ENCODE measurements at places on chromosomes 2 and 18. TPM values are rescaled to one million over a fixed set of nuclear protein-coding genes. Genes with fewer than 3 reads are reported as not detected.

DNA sequence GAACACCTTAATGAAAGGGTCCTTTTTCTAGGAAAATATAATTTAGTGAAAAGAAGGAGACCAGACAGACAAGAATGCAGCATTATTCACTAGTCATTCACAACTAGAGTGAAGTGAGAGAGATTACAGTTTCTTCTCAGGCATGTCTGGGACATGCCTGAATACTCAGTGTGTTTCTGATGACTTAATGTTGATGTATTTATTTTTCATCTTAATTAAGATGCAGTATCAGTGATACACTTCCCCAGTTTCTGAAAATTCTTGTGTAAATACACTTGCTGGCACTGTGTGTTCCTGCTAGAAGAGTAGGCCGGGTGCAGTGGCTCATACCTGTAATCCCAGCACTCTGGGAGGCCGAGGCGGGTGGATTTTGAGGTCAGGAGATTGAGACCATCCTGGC lies 143.6 kb downstream of the MYO3B start:
- H3K4me1 ChIP-seq = no peaks in the 10 kb centered on the region
- H3K4me3 ChIP-seq = no peak overlapping the region
- no peak for DNase-seq
- no peak overlapping the region for H3K27ac ChIP-seq
- H3K36me3 ChIP-seq = no peaks in the 10 kb centered on the region

- peak overlapping the region; percentile 61 for H3K27ac ChIP-seq
- H3K27me3 ChIP-seq = no peaks in the 10 kb centered on the region
- no peaks in the 10 kb centered on the region for H3K36me3 ChIP-seq
- no peak overlapping the region for H3K4me3 ChIP-seq
Observed at GRCh38 chr2:113240150-113240914, 38.4 kb downstream of the PAX8 start.

GRCh38 chr2:47072728-47073191 lies 82.3 kb downstream of the STPG4 start:
- H3K4me3 ChIP-seq = no peak overlapping the region
- no peaks in the 10 kb centered on the region for H3K27me3 ChIP-seq
- peaks cover 10% of the 10 kb centered on the region for H3K4me1 ChIP-seq
- peak overlapping the region; percentile 79 for H3K27ac ChIP-seq
- no peaks in the 10 kb centered on the region for H3K36me3 ChIP-seq
- DNase-seq = peak; percentile 49

GRCh38 chr18:12458771-12459170 lies 51.0 kb downstream of the PRELID3A start:
- no peaks in the 10 kb centered on the region for H3K27me3 ChIP-seq
- peaks cover 21% of the 10 kb centered on the region for H3K36me3 ChIP-seq
- H3K27ac ChIP-seq = no peak overlapping the region
- DNase-seq = no peak
- H3K4me3 ChIP-seq = no peak overlapping the region

DNA sequence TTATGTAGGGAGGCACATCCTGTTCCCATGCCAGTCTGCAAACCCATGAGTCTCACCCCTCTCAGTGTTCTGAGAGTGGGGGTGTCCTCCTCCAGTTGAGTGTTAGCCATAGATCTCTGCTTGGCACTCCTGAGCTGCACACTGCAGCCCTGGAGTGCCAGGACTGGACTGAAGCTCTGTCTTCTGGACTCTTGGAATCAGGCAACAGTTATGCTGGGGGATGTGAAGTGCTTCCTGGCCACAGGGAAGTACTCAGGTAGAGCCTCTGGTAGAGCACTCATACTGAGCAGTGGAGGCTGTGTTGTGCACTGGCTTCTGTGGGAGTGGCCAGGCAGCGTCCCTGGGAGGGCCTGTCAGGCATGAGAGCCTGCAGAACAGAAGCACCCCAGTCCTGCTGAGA lies 43.0 kb downstream of the SERPINB7 start:
- H3K36me3 ChIP-seq = no peaks in the 10 kb centered on the region
- H3K4me1 ChIP-seq = no peaks in the 10 kb centered on the region
- H3K4me3 ChIP-seq = no peak overlapping the region
- peak overlapping the region; percentile 34 for H3K27ac ChIP-seq

GRCh38 chr2:68971591-68972231 lies 2.7 kb upstream of the GKN1 start:
- H3K27me3 ChIP-seq = no peaks in the 10 kb centered on the region
- H3K27ac ChIP-seq = no peak overlapping the region
- no peak for DNase-seq
- no peaks in the 10 kb centered on the region for H3K36me3 ChIP-seq
- H3K4me1 ChIP-seq = no peaks in the 10 kb centered on the region

DNA sequence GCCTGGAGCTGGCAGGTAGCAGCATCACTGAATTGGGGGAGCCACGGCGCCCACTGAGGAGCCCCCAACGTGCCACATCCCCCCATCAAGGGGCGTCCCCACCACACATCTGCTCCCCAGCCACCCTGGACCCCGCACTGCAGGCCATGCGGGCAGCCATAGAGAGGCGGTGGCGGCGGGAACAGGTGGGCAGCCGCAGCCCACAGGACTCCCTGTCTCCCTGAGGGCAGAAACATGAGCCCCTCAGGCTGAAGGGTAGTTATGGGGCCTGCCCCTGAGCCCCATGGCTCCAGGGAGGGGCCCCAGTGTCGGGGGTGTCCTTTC lies 26.6 kb downstream of the CROCC2 start:
- no peak for DNase-seq
- H3K27me3 ChIP-seq = no peaks in the 10 kb centered on the region
- H3K27ac ChIP-seq = no peak overlapping the region
- H3K36me3 ChIP-seq = no peaks in the 10 kb centered on the region

DNA sequence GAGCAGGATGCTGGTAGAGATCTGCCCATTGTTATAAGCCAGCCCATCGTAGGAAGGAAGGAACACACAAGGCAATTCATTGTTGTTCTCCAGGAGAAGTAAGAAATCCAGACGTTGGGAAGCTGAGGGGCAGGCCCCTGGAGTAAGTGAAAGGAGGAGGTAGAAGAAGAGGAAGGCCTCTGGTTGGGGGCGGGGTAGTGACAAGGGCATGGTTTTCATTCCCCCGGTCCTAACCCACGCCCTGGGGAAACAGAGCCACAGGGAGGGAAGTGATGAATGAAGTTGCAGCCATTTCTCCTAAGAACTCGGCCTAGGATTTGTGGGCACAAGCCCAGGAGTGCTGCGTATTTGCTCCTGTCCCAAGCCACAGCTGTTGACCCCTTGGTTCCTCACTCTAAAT lies 18.0 kb downstream of the LBH start:
- H3K36me3 ChIP-seq = peaks cover 17% of the 10 kb centered on the region
- no peaks in the 10 kb centered on the region for H3K27me3 ChIP-seq
- peaks cover 29% of the 10 kb centered on the region for H3K4me1 ChIP-seq
- H3K4me3 ChIP-seq = no peak overlapping the region

DNA sequence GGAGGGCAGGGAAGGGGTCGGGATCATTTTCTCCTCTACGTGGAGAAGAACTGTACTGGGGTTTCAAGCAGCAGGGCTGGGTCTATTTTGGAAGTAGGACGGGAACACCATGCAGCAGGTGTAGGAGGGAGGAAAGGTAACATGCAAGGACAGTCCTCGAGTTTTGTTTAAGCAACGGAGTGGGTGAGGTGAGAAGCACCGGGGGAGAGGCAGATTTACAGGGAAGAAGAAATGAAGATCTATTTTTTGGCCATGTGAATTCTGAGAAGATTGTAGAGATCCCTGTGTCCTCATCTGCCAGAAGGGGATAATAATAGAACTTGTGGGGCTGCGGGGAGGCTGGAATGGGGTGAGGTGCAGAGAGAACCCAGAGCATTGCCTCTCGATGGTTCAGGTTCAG lies 85.6 kb downstream of the INPP5D start:
- H3K27me3 ChIP-seq = no peaks in the 10 kb centered on the region
- H3K4me3 ChIP-seq = no peak overlapping the region
- H3K4me1 ChIP-seq = no peaks in the 10 kb centered on the region
- no peak for DNase-seq

DNA sequence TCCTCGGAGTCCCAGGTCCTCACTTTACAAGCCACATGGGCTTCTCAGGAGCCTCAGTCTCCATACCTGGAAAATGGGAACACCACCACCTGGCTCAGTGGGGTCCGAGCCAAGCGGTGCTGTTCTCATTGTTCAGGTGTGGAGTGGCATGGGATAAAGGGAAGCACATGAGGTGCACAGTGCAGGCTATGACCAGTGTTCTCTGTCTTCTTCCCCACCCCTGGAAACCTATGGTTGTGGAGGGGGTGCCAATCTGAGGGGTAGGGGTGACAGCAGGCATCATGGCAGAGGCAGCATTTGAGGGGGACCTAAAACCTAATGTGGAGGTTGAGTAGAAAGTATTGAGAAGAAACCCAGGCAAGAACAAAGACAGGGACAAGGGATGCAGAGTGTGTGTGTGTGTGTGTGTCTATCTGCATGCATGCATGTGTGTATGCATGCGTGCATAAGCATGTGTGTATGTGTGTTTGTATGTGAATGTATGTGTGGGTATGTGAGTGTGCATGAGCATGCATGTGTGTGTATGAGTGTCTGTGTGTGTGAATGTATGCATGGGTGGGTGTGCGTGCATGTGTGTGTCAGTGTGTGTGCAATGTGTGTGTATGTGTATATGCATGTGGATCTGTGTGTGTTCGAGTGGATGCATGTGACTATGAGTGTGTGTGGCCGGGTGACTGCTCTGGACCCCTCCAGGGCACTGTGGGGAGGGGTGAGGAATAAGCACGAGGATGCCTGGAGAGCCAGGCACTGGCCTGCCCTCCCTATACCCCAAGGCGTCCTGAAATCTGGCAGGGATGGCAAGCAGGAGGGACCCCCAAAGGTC lies 4.0 kb downstream of the KIF1A start:
- no peak overlapping the region for H3K27ac ChIP-seq
- no peaks in the 10 kb centered on the region for H3K36me3 ChIP-seq
- no peak overlapping the region for H3K4me3 ChIP-seq
- no peak for DNase-seq

Gene HOXD9
- 0.80 TPM for total RNA-seq

Gene GULP1
- total RNA-seq = 29.2 TPM

Gene SLC5A7
- 0.48 TPM for total RNA-seq

Gene HOXD13
- total RNA-seq = not detected

Gene PMAIP1
- 5.1 TPM for total RNA-seq

Gene HOXD8
- total RNA-seq = 1.6 TPM

All from lung (tissue), 17 donors.